Activated naive CD4-positive, alpha-beta T cell treated with anti-CD3 and anti-CD28 coated beads, Interleukin-2, amount 50 U/mL, for 72 hours (primary cell): ENCODE measurements at places on chromosomes 3 and 15. TPM values are rescaled to one million over a fixed set of nuclear protein-coding genes. Genes with fewer than 3 reads are reported as not detected.

DNA sequence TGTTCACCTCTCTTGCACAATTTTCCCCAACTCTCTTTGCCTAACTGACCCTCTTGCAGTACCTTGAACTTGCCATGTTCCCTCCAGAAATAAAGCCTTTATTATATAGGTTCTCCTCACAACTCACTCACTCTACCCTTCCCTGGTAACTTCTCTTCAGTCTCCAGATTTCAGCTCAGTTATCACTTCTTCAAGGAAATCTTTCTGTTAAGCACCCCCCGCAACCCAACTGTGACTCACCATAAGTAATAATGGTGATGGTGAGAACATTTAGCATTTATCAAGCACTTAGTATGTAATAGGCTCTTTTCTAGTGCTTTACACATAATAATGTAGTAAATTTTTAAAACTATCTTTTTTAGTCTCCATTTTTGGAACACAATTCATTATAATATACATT lies 8.1 kb upstream of the OR5K1 start:
- DNase-seq = no peak

Gene CD86
- total RNA-seq = 0.49 TPM

Gene SPTBN5
- total RNA-seq = 1.4 TPM

Gene SLCO2A1
- not detected for total RNA-seq

GRCh38 chr15:62816342-62817069 lies 226.0 kb upstream of the TPM1 start:
- no peak for DNase-seq

DNA sequence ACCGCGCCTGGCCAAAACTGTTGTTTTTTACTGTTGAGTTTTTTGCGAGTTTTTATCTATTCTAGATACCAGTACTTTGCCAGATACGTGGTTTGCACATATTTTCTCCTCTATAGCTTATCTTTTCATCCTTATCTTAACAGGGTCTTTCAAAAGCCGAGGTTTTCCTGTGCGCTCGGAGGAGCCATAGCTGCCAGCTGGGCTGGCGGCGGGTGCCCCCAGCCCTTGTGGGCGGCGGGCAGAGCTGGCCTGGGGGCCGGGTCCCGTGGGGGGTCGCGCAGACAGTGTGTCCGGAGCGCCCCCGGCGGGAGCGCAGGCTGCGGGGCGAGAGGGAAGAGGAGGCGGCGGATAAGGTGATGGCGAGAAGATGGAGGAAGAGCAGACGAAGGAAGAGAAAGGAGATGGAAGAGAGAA lies 11.1 kb upstream of the EIF4A2 start:
- DNase-seq = no peak

DNA sequence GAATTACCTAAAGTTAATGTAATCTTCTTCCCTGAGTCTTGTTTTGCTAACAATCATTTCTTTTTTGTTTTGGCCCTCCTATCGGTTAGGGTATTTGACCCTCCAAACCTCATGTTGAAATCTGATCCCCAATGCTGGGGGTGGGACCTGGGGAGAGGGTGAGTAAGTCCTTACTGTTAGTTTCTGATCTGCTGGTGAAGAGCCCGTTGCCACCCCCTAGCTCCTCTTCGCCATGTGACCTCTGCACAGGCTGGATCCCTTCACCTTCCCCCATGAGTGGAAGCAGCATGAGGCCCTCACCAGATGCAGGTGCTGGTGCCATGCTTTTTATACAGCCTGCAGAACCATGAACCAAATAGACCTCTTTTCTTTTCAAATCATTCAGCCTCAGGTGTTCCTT lies 62.8 kb upstream of the ADCY5 start:
- no peak for DNase-seq

GRCh38 chr15:71364117-71364584 lies 248.9 kb downstream of the THSD4 start:
- no peak for DNase-seq

DNA sequence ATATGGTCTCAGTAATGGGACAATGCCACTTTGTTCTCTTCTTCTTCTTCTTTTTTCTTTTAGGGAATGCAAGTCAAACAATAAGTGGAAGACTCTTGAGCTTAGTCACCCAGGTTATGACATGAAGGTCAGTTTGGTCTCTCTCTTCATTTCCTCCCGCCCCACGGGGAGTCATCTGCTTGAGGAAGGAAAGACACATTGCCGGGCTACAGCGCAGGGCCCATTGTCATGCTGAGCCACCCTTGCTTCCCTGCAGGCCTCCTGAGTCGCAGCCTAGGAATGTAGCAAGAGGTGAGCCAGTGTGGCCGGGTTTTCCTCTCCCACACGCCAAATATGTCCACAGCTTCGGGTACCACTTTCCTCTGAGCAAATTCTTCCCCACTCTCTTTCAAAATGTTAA lies 47.6 kb downstream of the RAP2B start:
- DNase-seq = no peak

GRCh38 chr15:85318732-85319076 lies 61.7 kb upstream of the AKAP13 start:
- no peak for DNase-seq

Gene HIGD2B
- 0.68 TPM for total RNA-seq

Gene GOLGA6L4
- 0.80 TPM for total RNA-seq

- DNase-seq = no peak
These were observed 4.5 kb upstream of the PARP15 start for GRCh38 chr3:122572940-122573412.

Gene MCTP2
- 48.2 TPM for total RNA-seq

- no peak for DNase-seq
These were observed 230.0 kb upstream of the MCTP2 start for GRCh38 chr15:94001255-94001801.

GRCh38 chr3:152839511-152839910 lies 4.6 kb downstream of the P2RY1 start:
- no peak for DNase-seq

Gene CCDC39
- total RNA-seq = not detected

DNA sequence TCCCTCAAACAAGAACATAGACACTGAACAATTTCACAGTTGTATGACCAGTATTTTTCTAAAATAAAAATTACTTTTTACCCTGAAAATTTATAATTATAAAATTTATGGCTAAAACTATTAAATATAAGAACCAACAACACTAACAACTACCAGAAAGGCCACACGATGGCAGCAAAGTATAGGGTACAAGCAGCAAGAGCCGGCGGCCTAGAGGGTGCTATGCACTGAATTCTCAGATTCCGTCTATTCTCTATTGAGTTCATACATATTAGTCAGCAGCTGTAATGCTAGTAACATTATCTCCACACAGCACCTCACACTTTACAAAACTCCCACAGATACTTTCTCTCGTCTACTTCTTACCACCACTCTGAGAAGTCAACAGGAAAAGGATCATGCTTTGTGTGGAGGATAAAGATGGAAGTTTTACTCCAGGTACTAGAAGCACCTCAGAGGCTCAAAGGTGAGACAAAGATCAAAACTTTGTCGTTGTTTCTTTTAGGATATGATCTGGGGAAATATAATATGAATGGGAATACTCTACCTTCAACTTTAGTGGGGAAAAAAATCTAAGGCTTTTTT lies 160.5 kb downstream of the FGF12 start:
- no peak for DNase-seq

DNA sequence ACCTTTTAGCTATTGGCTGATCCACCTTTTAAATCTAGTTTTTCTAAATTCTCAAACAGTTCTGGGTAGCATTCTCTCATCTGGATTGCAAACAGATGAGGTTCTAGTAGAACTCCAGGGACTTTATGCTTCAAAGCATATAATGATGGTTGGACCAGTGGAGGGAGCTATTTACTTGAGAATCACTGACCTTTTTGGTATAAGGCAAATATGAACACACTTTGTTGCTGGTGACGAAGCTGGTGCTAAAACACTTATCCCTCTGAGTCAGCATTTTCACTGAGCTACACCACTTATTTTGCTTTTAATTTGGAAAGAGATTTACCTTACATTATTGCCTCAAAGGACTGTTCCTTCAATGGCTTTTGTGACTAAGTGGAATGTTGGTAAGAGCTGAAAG lies 58.6 kb upstream of the SLITRK3 start:
- no peak for DNase-seq

DNA sequence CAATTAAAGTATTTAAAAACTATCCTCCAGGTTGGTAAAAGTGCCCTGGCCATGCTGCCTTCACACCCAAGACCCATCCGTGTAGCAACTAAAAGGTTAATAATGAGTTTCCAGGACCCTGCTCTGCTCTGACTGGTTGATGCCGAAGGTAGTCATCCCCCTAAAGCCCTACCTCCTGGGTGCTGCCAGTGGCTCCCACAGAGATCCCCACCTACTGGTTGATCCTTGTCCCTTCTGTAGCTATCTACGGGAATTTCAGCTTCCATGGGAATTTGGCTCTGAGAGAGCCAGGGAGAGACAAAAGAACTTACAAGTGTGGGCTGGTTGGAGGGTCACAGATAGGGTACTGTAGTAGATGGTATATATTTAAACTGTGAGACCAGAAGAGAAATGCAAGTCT lies 110.6 kb upstream of the NANOGP8 start:
- DNase-seq = no peak

DNA sequence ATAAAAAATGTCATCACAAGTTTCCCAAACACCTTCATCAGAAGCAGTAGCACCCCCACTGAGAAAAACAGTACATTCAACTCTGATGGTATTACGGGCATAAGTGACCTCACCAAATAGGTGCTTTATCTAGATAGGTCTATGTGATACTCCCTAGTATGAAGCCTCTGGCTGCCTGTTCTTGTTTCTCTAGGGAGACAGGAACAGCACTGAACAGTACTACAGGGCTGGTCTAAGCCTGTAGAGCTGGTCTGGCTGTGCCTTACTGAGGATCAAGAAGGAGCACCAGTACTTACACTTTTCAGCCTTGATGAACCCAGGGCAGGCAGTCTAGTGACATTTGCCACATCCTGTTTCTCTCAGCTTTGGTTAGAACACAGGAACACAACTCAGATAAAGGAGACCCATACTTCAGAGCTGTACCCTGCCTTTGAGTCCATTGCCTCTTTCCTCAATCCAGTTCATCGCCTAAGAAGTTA lies 35.9 kb downstream of the OXNAD1 start:
- DNase-seq = no peak

DNA sequence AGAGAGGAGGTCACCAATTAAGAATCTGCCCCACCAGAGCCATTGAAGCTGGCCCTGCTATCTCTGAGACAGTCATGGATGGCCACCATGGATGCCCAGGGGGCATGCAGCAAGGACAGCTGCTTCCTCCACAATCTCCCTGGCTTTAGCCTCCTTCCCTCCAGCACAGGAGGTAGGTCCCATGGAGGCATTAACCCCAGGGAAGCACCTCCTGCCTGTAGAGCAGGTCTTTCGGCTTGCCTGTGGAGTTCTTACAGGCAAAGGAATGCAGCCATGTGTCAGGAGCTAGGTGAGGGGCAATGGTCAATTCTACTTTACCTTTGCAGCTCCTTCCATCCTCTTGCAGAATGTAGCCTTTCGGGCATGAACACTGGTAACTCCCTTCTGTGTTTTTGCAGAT lies 93.8 kb downstream of the DUT start:
- DNase-seq = no peak

- DNase-seq = no peak
These were observed 462.9 kb downstream of the WDR72 start for GRCh38 chr15:53296603-53297002.

DNA sequence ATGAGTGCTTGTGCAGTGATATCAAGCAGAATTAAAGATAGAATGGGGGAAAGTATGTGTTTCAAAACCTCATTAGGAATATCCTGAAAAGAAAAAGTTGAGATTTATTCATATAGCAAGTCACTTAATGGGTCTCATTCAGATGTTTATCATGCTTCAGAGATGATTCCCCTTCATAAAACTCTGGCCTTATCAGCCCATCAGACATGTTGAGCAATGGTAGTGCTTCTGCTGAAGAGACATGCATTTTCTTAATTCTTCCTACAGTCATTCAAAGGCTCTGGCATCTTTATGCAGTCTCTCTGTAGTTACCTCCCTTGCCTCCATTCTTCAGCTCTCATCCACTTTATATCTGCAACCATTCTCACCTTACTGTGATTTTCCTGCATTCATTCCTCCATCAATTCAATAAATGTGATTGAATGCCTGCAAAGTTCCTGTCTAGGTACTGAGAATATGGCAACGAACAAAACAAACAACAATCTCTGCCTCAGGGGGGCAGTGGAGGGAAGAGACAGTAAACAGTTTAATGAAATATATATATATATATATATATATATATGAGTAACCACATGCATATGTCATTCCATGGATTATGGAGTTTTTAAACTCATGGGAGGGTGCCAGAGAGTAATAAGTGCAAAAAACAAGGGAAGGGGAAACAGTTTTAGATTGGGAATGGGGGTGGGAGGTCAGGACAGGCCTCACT lies 138.5 kb downstream of the NECTIN3 start:
- DNase-seq = no peak

GRCh38 chr3:135499426-135499825 lies 466.1 kb upstream of the PPP2R3A start:
- no peak for DNase-seq

DNA sequence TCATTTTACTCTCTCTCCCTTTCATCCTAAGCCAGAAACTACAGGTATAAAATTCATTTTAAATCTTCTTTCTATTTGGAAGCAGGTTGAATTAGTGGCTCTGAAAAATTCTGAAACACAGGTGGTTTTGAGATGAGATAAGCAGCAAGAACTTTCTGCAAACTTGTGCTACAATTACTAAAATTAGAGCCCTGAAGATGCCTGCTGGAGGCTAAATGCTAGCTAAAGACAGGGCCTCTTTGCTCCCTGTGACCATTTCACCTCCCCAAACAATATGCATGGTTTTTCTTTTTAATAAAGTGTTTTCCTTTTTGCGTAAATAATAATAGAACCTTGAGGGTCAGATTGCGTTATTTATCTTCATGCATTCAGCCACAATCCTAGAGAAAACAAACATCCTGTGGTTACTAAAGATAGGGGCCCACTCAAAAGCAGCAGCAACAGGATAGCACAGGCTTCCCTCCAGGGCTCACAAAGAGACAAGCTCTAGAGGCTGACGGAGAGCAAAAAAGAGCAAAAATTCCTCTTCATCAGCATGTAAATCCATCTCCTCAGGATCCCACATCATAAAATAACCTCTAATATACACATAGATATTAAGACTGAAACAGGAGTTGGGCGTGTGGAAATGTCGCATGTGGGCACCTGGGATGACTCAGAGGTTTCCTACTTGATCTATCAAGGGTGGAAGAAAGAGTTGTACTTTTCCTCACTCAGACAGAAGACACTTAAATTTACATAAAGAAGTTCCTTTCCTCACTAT lies 26.5 kb upstream of the CP start:
- DNase-seq = no peak

Gene NR2F2
- not detected for total RNA-seq

Gene SCN11A
- 0.21 TPM for total RNA-seq

Gene C15orf61
- 4.1 TPM for total RNA-seq

DNA sequence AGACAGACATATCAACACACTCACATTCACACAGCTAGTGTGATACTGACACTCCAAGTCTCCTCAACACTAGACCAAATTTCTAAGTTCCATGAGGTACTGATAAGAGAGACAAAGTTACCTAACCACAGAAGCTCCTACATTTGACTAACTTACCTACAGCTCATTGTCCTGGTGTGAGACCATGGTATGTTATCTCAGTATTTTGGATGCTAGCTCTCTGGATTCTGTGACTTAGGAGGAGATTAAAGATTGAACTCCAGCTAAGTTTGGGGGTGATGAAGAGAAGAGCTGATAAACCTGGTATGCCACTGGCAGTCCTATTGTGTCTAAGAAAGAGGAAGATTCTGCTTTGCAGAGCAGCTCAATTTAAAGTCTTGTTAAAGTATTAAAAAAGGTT lies 144.0 kb upstream of the MYRIP start:
- no peak for DNase-seq

- DNase-seq = no peak
These were observed 90.6 kb upstream of the MYZAP start for GRCh38 chr15:57500979-57501576.
